Adrenal gland (tissue), 19 donors: ENCODE measurements at places on chromosomes 5 and 9.

DNA sequence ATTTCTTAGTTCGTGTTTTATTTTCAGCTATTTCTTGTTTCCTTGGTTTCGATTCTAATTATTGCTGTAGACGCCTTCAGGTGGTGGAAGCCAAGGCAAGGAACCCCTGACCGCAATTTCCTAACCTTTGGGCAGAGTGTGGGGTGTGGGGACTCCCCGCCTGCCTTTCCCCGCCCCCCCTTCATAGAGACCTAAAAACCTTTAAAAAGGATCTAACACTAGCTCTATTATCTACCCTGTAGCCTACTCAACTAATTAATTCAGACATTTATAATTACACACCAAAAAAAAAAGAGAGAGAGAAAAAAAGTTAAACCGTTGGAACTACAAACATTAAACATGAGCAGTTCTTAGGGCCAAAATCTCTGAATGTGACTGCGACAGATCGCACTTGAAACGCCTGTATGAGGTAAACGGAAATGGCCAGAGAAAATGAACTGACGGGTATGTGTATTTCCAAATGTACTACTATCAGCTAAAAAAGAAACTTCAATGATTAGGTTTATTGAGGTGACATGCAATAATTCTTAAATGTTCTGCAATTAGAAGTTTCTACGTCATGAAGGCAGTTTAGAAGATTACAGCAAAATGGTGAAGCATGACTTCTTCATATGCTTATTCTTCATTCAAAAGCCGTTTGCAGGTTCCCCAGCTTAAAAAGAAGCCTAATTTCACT lies 19.0 kb upstream of the FER start:
- DNase-seq = no peak

DNA sequence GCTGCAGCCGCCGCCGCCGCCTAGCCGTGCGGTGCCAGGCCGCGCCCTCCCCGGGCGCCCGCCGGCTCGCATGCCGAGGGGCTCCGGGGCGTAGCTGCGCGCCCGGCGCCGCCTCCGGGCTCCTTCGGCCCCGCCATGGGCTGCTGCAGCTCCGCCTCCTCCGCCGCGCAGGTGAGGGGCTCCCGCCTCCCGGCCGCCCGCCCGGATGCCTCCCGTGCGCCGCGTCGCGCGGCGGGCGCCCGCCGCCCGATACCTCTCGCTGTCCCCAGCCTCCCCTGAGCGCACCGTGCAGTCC lies 230 bp downstream of the SLC44A1 start:
- no peak for DNase-seq

GRCh38 chr9:133421615-133422542 lies at the start of gene ADAMTS13:
TSS of gene ADAMTS13 (plus strand) at chr9:133422367. CDS start at chr9:133422444, 77 bp downstream.
- no peak for DNase-seq

GRCh38 chr5:62621280-62621679 lies 42.7 kb downstream of the LRRC70 start:
- DNase-seq = no peak

GRCh38 chr5:134902071-134902801 lies 2.7 kb upstream of the PCBD2 start:
- DNase-seq = no peak

DNA sequence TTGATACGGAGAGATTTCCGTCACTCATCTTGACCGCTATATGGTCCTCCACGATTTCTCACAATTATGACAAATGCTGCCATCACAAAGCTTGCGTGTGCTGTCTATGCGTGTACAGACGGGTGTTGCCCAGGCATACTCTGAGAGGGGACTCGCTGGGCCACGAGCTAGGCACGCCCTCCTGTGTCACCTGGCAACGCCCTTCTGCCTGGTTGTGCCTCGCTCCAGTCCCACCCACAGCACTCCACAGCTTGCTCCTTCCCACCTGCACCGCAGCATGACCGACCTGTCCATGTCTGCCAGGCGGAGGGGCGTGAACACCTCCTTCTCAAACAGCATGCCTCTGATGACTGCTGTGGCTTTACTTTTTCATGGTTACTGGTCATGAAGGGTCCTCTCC lies 55.6 kb downstream of the CAMSAP1 start:
- no peak for DNase-seq

DNA sequence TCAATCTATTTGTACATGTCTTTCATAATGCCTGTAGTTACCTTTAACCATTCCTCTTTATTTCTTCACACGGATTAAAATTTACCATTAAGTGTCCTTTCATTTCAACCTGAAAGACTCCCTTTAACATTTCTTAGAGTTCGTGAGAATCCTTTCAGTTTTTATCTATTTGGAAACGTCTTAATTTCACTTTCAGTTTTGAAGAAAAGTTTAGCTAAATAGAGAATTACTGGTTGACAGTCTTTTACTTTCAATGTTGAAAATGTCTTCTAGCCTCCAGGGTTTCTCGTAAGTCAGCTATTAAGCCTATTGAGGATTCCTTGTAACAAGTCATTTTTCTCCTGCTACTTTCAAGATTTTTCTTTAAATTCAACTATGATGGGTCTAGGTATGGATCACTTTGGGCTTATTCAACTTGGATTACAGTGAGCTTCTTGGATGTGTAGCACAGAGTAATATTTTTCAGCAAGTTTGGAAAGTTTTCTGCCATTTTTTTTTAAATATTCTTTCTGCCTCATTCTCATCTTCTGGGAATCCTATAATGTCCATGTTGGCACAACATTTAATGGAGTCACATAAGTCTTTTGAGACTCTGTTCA lies 48.5 kb downstream of the RFX3 start:
- no peak for DNase-seq

- no peak for DNase-seq
Observed at GRCh38 chr9:27179245-27179865, 70.3 kb downstream of the TEK start.

DNA sequence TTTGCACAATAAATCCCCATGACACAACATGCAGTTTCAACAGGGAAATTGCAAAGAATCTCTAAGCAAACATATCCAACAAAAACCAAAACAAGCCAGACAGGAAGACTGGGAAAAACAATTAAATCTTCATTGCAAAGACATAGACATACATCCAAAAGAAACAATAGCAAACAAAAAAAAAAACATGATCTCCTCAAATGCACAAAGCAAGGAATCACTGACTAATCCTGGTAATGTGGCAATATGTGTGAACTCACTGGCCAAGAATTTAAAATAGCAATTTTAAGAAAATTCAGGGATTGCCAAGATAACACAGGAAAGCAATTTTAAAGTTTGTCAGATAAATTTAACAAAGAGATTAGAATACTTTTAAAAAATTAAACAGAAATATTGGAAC lies 520.1 kb upstream of the SMC2 start:
- no peak for DNase-seq

DNA sequence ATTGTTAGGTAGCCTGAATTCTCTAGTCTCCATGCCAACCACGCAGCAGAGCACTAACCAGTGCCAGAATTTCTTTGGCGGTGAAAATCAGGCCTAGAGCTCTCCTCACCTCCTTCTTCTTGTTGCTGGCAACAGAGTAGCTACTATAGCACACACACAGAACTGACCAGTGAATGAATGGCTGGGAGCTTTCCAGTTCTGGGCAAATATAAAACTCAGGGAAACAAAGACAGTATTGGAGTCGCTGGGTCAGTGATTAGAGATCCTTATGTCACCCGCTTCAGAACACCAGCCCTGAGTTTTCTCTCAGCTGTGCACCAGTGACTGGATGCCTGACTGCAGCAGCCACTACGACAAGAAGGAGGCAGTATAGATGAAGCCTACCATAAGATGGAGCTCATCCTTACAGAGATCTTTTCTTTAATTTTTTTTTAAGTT lies 26.9 kb upstream of the FEM1C start:
- no peak for DNase-seq

DNA sequence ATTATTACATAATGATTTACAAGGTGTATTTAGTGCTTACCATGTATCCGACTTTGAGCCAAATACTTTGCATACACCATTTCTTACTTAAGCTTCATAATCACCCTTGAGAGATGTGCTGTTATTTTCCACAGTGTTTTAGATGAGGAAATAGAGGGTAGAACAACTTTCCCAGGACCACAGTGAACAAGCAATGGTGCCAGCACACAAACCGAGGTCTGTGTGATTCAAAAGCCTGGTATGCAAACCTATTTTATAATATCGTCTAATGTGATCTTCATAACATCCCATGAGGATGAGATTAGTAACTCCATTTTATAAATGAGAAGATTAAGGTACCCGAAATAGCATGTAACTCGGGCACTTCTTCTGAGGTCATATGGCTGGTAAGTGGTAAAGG lies 294.7 kb downstream of the NSG2 start:
- no peak for DNase-seq

DNA sequence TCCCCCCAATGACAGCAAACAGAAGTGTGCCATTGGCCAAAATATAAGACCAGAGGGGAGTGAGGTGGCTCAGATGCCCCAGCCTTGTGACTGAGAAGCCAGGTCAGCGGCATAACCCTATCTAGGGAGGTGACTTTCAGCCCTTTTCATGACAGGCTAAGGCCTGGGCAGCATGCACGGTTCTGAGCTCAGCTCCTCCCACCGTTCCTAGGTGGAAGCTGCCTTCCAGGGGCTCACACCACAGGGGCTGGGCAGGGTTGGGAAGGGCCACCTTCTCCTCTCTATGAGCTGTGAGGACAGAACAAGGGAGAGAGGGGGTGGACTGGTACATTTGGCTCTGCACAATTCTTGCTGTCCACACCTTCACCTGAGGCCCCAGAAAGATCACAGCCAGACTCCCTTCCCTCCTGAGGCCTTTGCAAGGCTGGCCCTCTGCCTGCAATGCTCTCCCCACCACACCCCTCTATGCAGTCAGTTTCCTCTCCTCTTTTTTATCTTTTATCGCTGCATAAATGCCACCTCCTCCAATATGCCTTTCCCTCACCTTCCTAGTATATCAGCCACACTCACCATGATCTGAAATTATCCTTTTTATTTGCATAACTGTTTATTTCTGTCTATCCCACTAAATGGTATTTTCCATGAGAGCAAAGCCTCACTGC lies 5.1 kb upstream of the EGR1 start:
- DNase-seq = no peak
